SW 1271 (cell line): ENCODE measurements at places on chromosomes 13 and 19.

DNA sequence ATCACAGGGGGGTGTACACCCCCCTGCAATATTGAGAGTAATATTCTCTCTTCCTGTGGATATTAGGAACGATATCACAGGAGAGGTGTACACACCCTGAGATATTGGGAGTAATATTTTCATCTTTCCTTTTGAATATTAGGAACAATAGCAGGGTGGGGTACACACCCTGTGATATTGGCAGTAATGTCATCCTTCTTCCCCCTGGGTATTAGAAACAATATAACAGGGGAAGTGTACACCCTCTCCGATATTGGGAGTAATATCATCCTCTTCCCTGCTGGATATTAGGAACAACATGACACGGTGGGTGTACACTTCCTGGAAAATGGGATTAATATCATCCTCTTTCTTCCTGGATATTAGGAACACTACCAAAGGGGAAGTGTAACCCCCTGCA lies 57.8 kb upstream of the CEACAM21 start:
- no peak for DNase-seq

DNA sequence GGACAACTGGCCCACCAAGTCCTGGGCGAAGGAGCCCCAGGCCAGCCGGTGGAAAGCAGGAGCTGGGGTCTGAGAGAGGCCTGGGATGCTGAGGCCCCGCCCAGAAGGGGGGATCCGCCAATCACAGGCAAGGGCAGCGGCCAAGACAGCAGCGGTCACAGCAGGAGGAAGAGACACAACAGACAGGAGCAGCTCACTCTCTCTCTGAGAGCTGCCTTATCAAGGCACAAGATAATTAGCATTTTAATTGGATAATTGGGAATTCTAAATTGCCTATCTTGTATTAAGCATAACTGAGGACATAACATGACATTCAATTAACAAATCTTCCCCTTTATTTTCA lies 46.2 kb downstream of the CEBPG start:
- no peak for DNase-seq

DNA sequence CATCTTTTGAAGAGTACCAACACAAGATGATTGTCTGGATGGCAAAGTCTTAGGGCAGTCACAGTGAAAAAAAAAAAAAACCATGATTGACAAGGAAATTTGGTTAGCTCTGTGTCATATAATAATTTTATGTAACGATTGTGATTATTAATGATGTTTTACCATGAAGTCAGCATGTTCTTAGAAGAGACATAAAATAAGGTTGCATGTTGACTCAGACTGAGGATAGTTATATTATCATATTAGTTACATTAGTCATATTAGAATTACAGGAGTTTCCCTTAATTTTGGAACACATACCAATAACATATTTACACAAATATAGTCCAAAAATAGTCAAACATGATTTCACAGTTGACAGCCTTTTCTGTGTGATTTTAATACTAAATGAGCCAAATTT lies 5.7 kb downstream of the ZNF431 start:
- DNase-seq: no peak

DNA sequence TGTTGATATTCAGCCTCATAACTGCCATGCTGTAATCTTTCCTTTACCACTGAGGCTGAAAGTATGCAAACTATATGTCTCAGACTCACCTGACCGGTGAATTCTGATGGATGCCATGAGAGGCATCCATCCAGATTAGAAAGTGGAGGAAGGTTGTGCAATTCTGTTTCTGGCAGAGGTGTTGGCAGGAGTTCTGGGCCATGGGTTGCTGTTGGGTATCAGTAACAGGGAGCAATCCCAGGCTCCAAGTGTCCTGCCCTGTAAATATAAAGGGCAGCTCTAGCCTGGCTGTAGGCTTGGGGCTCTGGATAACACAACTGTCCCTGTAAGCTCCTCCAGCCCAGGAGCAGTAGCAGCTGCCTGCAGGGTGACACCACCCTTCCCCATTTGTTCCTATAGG lies 77.4 kb upstream of the ABCC4 start:
- no peak for DNase-seq

GRCh38 chr19:28359431-28360414 lies 853.2 kb downstream of the UQCRFS1 start:
- DNase-seq: no peak

GRCh38 chr13:94173312-94173854 lies 306.1 kb downstream of the DCT start:
- DNase-seq: no peak

GRCh38 chr13:27104606-27105005 lies 67.0 kb downstream of the USP12 start:
- DNase-seq: no peak

- no peak for DNase-seq
These were observed 6.5 kb downstream of the ZNF426 start for GRCh38 chr19:9531933-9532332.

DNA sequence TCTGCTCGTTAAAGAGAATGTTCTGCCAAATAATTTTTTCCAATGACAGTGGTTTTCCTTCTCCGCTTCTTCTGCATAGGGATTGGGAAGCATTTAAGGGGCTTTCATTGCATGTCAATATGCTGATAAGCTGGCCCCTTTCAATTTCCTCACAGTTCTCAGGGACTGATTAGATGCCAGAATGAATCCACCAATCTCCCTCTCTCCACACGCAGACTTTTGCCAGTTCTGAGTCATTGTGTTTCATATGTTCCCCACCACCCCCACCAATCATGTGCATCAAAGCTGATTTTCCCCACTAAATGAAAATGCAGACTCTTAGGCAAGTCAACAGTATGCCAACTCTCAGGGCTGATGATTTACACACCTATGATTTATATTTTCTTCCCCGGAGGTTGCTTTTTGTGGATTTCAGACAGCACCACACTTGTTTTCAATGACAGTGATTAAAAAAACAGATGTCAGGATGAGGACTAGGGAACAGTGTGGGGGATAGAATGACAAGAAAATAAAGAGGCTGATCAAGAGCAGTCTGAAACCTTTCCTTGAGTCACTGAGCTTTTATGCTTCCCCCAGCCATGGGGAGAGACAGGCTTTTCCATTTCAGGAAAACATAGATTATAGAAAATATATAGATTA lies 47.9 kb upstream of the C13orf42 start:
- no peak for DNase-seq

- DNase-seq: no peak
These were observed 18.7 kb upstream of the SERP2 start for GRCh38 chr13:44354884-44355283.

- DNase-seq: no peak
These were observed 19.7 kb upstream of the IRGC start for GRCh38 chr19:43695985-43696704.

DNA sequence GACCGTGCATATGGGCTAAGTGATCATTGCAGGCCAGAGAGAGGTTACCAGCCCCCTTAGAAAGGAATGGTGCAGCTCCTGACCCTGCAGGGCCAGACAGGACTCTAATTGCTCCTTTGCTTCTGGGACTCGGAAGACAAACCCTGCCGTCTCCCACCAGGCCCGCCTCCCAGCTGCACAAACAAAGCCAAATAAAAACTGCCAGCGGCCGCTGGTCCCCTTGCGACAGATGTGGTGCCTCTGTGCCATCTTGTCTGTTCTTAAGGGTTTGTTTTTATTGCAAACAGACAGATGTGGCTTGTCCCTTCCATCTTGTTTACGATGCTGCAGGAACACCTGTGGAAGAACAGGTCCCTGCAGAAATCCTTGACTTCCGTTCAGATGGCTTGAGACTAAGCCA lies 434.4 kb upstream of the TSHZ3 start:
- no peak for DNase-seq

DNA sequence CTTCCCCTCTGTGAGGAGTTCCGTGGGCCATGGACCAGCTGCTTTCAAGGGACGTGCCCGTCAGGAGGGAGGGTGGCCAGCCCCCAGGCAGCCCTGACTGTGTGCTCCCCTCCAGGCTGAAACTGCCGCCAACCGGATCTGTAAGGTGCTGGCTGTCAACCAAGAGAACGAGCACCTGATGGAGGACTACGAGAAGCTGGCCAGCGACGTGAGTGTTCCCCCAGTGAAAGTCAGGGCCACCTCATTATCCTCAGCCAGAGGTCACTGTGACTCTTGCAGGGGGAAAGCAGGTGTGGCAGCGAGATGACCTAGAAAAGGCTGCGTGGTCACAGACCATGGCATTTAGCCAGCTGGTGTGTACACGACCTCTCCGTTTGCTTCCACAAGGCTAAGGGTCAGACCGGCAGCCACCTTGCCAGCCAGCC lies 29.9 kb downstream of the CAPN12 start:
- no peak for DNase-seq

GRCh38 chr19:35458731-35459391 lies 10.8 kb downstream of the FFAR2 start:
- no peak for DNase-seq

- DNase-seq: peak; percentile 75
These were observed 126.5 kb downstream of the NALCN start for GRCh38 chr13:101289764-101290163.

DNA sequence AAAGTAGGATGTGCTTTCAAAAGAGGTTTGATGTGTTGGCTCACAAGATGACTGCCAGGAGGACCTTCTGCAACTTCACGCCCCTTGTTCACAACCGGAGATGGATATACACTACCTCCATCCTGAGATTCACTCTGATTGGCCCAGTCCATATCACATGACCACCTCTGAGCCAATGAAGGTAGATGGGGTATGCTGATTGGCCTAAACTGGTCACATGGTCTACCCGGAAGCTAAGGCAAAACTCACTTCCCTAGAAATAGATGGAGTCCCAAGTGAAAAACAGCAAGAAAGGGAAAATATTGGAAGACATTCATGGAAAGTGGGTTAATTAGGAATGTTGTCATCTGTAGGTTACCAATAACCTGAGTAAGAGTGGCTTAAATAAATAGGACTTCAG lies 119.7 kb upstream of the MRI1 start:
- no peak for DNase-seq

DNA sequence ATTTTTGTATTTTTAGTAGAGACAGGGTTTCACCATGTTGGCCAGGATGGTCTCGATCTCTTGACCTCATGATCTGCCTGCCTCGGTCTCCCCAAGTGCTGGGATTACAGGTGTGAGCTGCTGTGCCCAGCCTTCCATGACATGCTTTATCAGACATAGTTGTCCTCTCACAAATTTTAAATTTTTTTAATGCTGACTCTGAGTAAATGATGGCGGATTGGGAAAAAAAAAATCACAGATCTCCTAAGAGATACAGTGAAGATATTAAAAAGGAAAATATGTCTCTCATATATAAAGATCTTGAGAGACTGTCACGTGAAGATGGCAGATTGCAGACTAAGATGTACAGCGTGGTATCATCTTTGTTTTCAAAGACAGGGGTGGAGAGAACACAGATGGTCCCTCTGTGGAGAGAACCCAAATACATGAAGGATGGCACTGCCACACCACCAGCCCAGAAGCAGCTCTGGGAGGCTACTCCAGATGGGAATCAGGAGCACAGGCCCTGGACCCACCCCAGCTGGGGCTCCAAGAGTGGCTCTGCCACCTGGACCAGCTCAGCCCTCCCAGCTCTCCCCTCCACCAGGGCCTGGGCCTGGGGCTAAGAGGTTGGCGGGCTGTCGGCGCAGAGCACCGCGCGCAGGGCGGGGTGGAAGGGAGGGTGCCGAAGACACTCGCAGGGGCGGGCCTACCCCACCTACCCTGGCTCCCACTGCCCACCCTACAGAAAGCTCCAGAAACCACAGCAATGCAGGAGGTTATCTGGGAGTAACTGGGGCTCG lies 20.0 kb upstream of the CCNP start:
- no peak for DNase-seq

GRCh38 chr19:55554741-55555152 lies 9.4 kb upstream of the SBK3 start:
- no peak for DNase-seq

GRCh38 chr13:48448285-48448958 lies 35.5 kb upstream of the LPAR6 start:
- no peak for DNase-seq

GRCh38 chr13:43614063-43614462 lies 172.7 kb downstream of the ENOX1 start:
- no peak for DNase-seq

DNA sequence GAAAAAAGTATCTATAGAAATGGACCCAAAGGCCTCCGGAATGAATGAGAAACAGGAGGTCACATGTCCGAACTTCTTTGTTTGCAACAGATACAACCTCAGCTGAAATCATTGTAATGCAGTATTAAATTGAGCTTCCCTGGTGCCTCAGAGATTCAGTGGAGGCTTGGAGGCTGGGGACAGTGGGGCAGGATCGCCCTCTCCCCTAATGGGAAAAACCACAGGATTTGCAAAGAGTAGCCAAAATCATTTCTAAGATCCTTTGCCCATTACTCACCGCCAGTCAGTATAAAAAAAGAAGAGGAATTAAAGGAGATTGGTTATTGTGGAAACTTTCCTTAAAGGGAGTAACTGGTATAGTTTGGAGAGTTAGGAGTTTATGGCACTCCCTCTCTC lies 30.4 kb upstream of the IRS2 start:
- no peak for DNase-seq

DNA sequence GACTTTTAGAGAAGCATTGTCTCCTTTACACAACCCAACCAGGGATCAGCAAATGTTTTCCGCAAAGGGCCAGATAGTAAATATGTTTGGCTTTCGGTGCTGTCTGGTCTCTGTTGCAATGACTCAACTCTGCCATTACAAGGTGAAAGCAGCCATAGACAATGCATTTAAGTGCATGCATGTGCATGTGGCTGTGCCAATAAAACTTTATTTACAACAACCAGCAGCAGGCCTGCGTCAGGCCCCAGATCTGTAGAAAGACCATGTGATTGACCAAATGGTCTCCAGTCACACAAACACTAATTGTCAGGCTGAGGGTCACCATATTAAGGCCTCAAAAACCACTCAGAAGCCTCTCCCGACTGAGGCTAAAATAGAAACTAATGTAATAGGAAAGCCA lies 8.1 kb downstream of the RAB20 start:
- no peak for DNase-seq

DNA sequence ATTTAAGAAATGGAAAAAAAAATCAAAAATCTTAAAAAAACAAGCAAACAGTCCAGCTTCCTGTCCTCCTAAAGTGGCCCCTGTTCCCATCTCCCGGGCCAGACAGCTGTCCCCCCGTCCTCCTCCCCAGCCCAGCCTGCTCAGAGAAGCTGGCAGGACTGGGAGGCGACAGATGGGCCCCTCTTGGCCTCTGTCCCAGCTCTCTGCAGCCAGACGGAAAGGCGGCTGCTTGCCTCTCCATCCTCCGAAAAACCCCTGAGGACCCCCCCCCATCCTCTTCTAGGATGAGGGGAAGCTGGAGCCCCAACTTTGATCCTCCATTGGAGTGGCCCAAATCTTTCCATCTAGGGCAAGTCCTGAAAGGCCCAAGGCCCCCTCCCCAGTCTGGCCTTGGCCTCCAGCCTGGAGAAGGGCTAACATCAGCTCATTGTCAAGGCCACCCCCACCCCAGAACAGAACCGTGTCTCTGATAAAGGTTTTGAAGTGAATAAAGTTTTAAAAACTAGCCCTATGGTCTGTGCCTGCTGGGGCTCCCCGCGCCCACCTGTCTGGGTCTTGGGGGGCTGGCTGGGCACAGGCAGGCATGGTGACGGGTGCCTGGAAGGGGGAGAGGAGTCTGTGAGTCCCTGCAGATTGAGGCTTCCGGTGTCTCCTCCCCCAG lies 3.8 kb downstream of the GADD45GIP1 start:
- DNase-seq: no peak
